NCI-H510A (cell line): ENCODE measurements at places on chromosomes 6 and 20.

- DNase-seq: no peak
Measured at GRCh38 chr6:87237804-87238203, 82.4 kb downstream of the ZNF292 start.

DNA sequence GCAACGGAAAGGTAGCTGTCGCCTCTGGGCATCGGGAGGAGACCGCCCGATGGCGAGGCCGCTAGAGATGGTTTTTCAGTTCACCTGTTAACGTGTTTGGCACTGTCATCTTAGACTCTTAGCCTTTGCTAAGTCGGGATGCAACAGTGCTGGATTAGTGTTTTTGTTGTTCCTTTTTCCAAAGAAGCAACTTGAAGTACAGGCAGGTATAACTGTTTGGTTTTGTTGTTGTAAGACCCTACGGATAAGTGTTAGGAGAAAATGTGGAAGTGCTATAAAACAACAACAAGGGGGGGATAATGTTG, 723 bp downstream of the MANEA start:
- no peak for DNase-seq

DNA sequence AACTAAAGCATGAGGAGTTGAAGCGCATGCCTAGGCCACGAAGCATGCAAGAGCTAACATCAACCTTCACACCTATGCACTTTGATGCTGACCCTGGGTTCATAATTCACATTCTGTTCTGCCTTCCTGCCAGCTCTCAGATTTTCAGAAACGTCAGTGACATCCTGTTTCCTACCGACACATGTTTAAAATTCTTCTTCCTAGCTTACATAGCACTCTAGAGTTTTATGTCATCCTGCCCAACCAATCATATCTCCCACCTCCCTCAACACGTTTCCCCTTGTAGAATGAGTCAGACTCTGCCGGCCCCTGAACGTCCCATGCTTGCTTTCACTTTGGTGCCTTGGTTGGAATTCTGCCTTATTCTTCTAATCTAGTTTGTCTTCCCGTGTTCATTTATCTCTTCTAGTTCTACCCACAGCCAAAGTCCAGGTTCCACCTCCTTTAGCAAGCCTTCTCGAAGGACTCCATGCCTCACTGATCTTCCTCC, 97.2 kb upstream of the MAP7 start:
- DNase-seq: no peak

GRCh38 chr20:461254-462198, 807 bp downstream of the TBC1D20 start:
- peak; percentile 31 for DNase-seq

DNA sequence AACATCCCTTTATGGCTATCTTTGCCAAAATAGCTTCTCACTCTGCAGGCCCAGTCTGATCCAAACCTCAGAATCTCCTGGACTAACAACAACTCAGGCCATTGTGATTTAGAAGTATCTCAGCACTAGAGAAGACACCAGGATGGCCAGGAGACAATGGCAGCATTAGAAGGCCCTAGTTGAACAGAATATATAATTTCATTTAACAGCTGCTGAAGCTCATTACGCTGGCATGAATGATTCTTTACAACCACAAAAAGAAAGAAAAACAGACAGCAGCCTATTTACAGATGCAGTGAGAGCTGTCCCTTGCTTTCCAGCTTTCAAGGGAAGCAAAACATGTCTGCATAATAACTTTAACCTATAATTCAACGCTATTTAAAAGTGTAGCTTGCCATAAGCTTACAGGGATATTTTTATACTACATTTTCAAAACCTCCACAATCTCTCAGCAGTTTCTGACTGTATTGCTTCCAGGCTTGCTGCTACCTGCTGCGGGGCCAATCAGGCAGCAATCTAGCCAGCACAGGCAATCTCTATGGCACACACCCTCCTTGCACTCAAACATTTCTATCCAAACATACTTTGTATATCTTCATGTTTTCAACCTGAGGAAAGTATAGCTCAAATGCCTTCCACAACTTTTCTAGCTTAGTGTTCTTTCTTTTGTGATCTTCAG, 107.3 kb downstream of the OGFRL1 start:
- no peak for DNase-seq

- no peak for DNase-seq
Measured at GRCh38 chr6:34608321-34609091, 52.4 kb upstream of the SPDEF start.

DNA sequence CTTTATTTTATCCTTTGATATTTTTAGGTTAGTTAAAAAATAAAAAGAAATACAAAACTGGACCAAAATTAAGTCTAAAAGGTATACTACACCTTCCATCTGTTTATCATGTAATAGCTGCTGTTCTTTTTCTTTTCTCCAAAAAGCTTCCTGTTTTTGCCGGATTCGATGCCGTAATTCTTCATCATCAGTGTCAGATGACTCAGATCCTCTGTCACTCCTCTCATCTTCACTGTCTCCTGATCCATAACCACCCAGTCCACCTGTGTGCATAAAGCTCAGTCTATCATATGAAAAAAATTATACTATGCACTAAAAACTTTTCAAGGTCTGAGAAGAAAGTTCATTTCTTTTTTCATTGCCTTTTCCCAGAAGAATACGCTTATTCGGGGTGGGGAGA, 8.5 kb upstream of the COQ3 start:
- no peak for DNase-seq

GRCh38 chr6:14353798-14354197, 236.2 kb downstream of the CD83 start:
- no peak for DNase-seq

- DNase-seq: no peak
Measured at GRCh38 chr20:23536328-23536974, 31.8 kb downstream of the CST9L start.

- DNase-seq: peak; percentile 35
Measured at GRCh38 chr20:45311589-45312211, 3.6 kb upstream of the MATN4 start.

DNA sequence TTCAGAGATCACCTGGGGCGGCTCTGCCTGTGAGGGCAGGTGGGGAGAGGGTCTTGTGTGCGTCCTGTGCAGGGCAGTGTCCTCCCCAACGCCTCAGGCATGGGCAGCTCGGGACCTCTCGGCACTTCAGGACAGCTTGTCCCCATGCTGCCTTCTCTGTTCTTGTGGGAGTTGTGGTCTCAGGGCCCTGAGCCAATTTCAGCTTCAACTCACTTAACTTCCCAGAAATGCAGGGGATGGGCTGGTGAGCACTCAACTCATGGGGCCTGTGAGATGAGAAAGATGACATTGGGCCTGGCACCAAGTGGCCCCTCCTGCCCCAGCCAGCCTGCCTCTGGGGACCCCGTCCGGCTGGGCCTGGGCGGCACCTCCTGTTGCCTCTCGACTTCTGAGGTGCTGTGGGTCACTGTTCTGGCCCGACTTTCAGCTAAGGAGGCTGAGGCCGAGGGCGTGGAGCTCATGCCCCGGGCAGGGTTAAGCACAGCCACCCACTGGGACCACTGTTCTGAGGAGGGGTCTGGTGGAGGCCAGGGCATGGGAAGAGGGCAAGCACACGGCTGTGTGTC, 6.7 kb downstream of the RGS19 start:
- DNase-seq: no peak

DNA sequence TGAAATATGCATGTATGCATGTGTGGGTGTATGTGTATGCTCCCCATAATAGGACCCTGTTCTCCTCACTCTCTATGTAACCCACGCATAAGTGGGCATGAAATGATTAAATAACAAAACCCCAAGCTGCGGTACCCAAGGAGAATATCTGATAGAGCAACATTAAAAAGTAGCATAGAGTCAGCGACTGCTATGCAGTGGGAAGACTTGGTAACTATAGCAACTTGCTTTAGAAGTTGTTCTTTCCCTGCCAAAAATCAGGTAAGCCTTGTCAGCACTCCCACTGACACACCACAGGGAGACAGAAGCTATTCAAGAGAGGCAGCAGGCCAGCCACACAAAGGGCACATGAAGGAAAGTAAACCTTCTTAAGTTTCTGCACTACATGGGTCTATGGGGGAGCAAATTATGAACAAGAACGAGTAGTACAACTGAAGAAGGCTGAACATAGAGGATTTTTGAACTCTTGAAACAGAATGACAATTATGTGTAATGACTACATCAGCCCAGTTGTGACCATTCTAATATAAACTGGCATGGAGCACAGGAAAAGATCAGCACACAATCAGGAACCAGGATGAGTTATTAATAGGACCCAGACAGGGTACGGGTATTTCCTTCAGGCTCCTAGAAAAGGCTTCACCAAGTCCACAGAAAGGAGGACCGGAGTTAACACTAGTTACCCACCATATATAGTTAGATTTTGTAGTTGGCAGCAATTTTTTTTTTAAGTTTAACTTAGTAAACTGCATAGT, 89.9 kb downstream of the GPR6 start:
- DNase-seq: no peak

DNA sequence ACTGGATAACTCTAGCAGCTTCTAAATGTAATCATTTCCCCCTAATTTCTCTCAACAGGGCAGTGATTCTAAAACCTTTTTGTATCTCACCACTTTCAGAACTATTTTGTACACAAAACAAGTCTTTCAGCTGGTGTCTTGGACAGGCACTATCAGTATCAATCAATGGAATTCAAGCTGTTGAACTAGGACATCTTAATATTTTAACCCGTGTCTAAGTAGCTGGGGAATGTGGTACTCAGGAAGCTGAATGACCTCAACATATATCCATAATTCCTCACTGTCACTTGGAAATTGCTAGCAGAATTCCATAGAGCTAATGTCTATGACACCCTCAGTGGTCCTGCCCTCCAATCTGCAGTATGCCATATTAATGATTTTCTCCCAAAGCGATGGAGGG, 24.5 kb downstream of the ADAT2 start:
- DNase-seq: no peak

DNA sequence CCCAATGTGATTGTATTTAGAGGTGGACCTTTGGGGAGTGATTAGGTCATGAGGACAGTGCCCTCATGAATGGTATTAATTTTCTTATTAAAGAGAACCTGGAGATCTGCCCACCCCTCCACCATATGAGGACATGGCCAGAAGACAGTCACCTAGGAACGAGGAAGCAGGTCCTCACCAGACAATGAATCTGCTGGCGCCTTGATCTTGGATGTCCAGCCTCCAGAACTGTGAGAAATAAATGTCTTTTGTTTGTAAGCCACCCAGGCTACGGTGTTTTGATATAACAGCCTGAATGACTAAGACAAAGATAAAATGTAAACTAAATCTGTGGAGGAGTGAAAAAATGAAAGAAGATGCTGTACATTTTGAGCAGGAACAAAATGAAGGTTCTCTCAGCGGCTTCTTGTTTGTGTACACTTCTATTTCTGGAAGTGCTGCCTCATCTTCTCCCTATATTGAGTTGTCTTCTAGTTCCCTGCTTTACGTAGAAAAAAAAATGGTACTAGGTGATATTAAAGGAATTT, 1.5 kb upstream of the IPCEF1 start:
- no peak for DNase-seq

- DNase-seq: no peak
Measured at GRCh38 chr20:23179766-23180403, 93.8 kb upstream of the CD93 start.

DNA sequence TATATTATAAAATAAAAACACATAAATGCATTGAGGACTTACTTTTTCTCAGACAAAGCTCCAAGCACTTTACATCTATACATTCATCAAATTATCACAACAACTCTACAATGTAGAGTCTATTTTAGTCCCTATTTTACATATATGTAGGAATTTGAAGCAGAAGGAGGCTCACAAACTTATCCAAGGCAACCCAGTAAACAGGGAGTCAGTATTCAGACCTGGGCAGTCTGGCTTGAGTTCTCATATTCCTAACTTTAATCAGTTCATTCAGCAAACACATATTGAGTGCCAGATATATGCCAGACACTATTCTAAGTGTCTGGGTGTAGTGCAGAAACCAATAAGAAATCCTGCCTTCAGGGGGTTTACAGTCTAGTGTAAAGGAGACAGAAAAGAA, 129.2 kb downstream of the C6orf58 start:
- DNase-seq: no peak

DNA sequence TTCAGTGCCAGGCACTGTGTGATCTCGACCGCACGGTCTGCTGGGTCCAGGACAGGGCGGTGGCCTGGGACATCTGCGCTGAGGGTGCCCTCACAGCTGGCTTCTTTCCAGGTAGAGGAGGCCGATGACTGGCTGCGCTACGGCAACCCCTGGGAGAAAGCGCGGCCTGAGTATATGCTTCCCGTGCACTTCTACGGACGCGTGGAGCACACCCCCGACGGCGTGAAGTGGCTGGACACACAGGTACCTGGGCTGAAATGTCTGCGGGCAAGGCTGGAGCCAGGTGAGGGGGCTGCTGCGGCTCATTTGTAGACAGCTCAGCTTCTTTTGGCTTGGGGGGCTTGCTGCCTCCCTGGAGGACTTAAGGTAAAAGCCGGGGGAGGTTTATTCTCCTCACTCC, 26.6 kb downstream of the PYGB start:
- no peak for DNase-seq

- no peak for DNase-seq
Measured at GRCh38 chr20:17647391-17648314, 34.4 kb downstream of the RRBP1 start.

DNA sequence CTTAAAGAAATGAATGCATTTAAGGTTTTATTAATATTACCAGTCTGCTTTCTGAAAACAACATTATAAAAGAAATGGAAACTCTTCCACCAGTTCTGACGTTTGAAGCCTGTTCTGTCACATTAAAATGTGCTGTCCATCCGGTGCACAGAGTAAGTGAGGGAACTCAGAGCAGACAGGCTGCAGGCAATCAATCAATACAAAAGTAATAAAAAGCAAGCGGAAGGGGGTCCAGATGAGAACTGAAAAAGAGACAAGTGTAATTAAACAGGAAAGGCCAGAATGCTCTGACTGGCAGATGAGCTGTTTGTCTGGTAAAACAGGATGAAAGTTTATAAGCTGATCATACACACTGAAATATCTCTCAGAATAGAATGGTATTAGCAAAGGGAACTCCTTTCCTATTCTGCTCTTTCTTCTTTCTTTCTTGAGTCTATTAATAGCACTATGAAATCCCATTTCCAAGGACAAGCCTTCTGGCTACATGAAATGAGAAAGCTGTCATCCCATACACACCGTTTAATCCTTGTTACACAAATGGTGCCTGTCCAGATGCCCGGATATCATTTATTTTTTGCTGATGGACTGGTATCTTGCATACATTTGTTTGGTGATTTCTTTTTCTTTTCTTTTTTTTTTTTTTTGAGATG, 94.3 kb downstream of the RAMACL start:
- DNase-seq: no peak

DNA sequence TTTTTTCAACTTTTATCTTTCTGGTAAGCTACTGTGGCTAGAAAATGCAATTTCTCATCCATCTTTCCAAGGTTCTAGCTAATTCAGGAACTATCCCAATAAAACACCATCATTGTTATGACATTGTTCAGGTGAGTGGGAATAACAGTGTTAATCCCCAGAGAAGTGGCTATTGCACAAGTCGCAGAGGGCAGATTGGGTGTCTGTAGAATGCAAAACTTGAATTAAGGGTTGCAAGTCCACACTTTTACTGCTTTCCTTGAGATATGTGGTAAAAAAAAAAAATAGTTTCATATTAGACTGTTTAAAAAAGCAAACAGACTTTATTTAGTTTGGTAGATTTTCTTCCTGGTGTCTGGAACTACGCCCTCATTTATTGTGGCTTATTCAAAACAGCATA, 41.1 kb upstream of the PRDM1 start:
- DNase-seq: no peak
